ENCODE measurements at places on chromosomes 3 and 15.

DNA sequence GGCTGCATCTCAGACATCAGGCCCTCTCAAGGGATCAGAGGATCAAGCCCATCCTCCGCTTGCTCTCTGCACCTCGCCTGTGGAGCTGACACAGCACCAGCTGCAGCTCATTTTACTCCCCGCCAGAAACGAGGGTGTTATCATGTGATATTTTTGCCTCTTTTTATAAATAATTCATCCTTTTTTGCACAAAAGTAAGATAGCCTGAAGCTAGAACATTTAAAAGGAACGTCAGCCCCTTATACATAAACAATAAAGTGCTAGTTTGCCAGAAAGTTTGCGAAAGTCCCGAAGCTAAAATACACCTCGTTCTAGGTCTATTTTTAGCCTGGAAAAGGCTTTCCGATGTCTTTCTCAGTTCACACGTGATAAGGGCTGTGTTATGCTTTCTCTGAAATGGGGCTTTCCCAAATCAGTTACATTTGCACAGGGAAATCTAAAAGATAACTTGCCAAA, 9.6 kb upstream of the FAM174B start:
- DNase-seq: no peak

DNA sequence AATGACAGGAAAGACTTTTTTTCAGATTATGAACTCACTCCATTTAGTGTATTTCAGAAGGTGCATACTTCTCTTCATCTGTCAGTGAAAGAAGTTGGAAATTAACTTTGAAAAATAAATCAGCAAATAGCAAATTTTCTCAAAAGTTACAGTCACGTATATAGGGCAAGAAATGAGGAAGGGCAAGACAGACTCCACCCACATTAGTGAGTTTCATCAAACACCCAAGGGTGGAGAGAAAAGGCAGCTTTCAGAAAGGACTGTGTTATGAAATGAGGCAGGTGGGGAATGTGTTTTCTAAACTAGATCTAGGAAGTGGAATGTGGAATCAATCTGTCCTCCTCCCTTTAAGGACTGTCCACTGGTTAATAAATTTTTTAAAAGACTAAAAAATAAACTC, 2.9 kb downstream of the SLC22A13 start:
- no peak for DNase-seq

GRCh38 chr15:82810890-82811426, 1.5 kb downstream of the WHAMM start:
- peak; percentile 28 for DNase-seq

DNA sequence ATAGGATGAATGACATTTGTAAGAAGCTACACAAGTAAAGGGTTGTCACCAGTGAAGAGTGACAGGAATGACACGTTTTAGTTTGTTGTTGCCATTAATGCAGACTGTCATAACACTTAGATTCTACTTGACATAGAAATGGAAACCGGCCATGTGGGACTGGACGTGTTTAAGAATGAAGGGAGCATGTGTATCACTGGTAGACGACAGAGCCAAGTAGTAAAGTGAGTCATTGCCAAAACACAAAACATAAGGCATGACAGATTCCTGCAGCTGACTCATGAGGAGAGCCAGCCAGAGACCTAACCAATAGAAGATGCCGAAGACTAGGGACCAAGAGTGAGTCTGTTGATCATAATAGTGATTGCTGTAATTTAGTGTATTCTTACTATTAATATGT, 106.2 kb upstream of the PLAAT1 start:
- DNase-seq: no peak

DNA sequence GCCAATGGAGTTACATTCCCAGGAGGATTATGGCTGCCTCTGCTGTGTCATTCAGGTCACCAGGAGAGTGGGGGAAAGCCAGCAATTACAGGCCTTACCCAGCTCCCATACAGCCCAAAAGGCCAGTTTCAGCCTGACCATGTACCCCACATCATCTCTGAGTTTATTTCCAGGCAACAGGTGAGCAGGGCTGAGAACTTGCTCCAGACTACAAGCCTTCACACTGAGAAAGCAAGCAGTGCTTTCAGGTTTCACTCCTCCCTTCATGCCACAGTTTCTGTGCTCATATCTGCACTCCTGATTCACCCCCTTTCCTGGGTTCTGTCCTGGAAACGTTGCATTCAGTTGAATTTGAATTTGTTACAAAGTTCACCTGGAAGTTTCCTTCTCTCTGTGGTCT, 68.1 kb upstream of the ABI3BP start:
- no peak for DNase-seq

DNA sequence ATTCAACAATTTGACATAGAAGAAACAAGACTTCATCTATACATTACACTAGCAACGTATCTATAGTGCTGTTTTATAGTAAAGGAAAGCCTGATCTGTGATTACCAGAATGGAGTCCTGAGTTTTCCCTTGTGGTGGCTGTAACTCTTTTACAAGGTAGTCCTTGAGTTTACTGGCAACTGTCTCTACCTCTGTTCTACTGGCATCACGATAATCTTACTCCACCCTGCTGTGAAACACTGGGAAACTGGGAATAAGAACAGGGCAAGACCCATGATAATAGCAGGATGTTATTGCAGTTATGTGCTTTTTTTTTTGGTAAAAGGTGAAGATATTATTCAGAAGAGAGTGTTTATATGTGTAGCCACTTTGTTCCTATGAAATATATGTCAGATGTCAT, 12.4 kb upstream of the HHLA2 start:
- DNase-seq: no peak

- DNase-seq: peak; percentile 57
These were observed 77.2 kb downstream of the PPP2R3A start for GRCh38 chr3:136042608-136043221.

GRCh38 chr15:37136666-37137065, 36.3 kb upstream of the MEIS2 start:
- no peak for DNase-seq

GRCh38 chr3:22244761-22245521, 493.9 kb upstream of the ZNF385D start:
- no peak for DNase-seq

DNA sequence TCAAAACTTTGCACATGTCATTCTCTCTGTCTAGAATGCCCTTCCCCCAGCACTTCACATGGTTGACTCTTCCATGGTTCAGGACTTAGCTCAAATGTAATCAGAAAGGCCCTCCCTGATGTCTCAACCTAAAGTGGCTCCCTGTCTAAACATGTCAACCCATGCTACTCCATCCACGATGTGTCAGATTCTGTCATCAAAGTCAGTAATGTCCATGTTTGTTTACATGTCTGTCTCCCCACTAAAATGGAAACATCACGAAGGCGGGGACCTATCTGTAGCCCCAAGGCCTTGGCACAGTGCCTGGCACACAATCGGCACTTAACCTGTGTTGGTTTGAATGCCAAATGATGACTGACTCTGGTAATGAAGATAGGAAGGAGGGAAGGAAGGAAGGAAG, 20.8 kb upstream of the SNTN start:
- DNase-seq: no peak

- DNase-seq: no peak
These were observed 33.5 kb downstream of the EBLN2 start for GRCh38 chr3:73094951-73095350.

DNA sequence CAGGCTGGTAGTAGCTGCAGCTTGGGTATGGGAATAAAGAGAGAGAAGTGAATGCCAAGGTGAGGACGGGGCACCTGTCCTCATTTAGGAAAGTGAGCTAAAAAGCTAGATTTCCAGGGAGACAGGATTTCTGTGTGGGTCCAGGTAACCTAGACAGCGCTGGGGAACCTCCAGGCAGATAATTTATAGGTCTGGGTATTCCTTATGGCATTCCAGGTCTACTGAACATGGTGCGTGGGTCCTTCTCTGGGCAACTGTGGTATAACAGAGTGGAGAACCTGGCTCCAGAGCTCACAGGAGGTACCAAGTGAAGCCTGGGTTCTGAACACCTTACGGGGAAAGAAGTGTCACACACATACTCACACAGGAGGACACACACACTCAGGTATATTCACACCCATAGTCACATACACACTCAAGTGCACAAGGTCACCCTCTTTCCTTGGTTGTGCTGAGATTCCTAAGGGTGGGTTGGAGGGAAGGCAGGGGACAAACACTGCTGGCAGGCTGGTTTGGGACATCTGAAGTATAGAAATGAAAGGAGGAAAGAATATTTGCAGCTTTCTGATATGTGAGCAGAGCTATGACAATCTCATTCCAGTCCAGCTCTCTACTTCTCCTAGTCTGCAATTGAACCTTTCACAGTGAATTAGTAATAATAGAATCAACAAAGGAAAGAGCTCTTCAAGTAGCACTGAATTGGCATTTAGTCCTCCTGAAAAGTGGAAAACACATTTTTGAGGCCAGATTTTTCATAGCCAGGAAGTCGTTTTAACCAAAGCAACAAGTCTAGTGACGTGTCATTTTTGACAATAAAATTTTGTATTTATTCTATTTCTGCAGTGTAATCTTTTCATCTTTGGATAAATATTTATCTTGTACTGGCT, 37.4 kb upstream of the ITGA11 start:
- no peak for DNase-seq

DNA sequence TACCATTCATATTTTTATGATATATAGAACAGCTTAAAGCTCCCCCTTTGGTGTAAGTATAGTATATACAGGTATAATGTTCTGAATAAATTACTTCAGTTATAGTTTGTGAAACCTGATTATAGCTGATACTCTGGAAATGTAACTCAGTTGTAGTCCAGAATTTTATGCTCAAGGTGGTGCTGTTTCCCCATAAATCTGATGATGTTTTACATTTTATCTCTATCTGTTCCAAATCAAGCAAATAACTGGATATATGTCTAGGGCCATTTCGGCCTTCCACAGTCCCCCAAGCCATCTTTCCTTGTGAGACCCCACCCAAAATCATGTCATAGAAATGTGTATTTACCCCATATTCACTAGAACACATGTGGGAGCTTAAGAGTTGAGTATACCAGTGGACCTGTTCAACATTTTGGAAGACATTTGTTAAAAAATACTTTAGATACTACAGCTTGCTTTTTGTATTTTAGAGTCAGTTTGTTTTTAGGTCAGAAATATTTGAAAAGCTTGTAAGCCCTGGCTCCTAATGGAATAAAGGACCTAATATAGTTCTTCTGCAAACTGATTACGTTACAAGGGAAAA, 107.1 kb downstream of the ATG7 start:
- DNase-seq: no peak

DNA sequence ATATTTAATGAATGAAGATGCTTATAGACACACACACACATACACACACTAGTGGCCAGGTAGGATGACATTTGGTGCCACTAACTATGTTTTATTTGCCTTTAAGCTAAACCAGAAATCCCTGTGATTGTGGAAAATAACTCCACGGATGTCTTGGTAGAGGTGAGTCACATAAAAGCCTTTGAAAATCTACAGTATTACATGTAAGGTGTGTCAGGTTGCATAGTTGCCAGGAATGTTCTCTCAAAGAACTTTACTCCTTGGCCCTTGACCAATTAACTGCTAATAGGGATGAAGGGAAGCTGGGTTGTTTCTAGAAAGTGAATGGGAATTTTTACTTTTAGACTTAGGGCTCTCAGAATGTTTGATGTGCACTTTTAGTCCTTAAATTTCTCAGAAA, 9.9 kb downstream of the ZBED2 start:
- no peak for DNase-seq

DNA sequence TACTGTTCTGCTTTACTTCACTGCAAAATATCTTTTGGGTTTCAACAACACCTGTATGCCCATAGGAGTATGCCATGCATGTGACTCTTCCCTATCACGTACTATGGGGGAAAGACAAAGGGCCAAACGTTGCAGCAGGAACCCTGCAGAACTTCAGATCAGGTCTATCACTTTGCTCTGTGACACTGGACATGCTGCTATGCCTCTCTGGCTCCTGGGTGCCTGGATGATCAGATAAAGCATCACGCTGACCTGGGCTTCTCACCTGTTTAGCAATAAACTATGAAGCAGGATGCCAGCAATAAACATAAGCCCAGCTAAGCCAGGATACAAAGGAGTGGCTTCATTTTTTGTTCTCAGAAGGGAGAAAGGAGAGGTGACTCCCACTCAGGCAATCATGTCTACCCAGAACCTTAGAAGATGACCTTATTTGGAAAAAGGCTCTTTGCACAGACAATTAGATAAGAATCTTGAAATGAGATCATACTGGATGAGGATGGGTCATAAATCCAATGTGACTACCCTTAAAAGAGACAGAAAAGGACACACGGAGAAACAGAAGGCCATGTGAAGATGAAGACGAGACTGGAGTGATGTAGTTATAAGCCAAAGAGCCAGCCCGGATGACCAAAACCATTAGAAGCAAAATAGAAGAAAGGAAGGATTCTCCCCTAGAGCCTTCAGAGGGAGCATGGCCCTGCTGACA, 19.3 kb downstream of the POMGNT2 start:
- no peak for DNase-seq

DNA sequence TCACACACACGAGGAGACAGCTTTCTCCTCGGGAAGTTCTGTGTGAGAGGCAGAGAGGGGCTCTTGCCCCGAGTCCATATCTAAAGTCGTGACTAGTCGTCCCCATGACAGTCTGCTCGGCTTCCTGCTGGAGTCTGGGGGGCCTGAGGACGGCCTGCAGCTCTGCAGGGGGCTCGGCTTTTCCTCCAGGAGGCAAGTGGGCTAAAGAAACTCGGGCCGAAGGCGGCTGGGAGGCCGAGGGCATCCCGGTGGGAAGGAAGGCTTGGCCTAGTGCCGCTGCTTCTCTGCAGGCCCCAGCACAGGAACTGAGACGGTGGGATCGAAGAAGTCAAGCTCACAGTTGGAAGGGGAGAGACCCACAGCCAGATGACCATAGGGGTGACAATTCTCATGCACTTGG, 25.4 kb upstream of the PIGZ start:
- DNase-seq: no peak

- no peak for DNase-seq
These were observed 96.3 kb upstream of the BCL6 start for GRCh38 chr3:187841560-187841959.

GRCh38 chr3:60912142-60912541, 339.1 kb downstream of the FHIT start:
- no peak for DNase-seq

GRCh38 chr15:101107625-101108460, 144.0 kb downstream of the CHSY1 start:
- no peak for DNase-seq

GRCh38 chr15:55589287-55589686, 1.1 kb upstream of the PYGO1 start:
- peak; percentile 27 for DNase-seq

- DNase-seq: no peak
These were observed 63.5 kb downstream of the CTDSPL start for GRCh38 chr3:37925157-37925556.

GRCh38 chr3:72776-73175, 123.8 kb upstream of the CHL1 start:
- no peak for DNase-seq

DNA sequence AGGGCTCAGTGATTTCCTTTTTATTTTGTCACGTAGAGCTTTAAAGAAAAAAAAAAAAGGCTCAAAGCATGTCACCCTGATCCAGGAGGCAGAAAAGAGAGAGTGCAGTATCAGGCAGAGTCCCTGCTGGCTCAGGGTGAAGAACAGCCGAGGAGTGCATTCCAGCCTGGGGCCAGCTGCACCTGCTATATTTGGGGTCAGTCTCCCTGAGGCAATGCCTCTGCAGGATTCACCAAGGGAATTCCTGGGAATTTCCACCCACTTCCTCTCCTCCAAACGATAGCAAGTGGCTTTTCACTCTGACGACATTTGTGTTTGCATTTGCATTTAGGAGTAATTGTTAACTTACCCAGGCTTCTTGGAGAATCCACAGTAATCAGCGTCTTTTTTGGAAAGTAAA, 202.9 kb upstream of the CTNNB1 start:
- no peak for DNase-seq

GRCh38 chr3:33438881-33439545, 1.2 kb downstream of the UBP1 start:
- no peak for DNase-seq

Data from left kidney (tissue), 8 donors.